ENCODE measurements at places on chromosomes 5 and 9.
A peak's percentile ranks its signal among the peaks of the same experiment; 100 is the strongest.

GRCh38 chr5:81579262-81579924, 171.5 kb downstream of the SSBP2 start:
- peak; percentile 79 for DNase-seq

DNA sequence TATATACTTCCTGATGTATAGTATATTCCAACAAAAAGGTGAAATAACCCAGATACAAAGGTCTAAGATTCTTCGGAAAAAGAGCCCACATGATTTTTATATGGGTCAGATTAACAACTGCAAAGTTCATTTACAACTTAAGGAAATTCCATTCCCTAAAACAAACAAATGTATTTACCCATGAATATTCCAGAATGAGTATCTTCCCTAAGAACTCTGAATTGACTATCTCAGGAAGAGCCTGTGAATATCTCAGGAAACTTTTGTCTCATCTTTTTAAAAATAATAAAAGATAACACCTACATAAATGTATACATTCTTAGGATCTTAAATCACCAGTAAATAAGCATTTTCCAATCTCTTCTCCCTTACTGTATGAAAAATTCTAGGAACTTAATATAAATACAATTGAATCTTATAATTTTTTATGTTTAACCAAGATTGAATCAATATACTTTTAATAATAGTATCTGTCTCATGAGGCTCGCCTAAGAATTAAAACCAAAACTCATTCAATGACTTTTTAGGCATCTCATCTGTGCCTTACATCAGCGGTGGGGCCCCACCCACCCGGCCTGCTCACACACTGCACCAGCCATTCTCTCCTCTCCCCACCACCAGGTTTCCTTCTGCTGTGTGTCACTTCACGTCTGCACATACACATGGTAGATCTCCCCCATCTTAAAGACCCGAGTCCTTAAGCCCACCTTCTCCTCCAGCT, 78.1 kb downstream of the RAPGEF1 start:
- peak; percentile 20 for DNase-seq

DNA sequence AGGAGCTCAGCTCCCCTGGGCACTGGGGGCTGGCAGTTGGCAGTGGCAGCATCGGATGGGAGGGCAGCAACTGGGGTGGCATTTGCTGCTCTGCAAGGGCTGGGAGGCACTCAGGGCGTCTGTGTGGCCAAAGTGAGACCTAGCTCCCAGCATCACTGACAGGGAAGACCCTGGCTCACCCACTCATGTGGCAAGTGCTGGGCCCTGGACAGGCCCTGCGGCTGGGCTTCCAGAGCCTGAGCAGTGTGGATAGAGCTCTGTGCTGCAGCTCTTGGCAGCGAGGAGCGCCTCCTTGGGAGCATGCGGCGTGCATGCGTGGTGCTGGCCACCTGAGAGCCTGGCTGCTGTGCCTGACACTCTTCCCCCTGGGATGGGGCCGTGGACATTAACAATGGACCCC, 10.2 kb downstream of the CEP72 start:
- DNase-seq = no peak

DNA sequence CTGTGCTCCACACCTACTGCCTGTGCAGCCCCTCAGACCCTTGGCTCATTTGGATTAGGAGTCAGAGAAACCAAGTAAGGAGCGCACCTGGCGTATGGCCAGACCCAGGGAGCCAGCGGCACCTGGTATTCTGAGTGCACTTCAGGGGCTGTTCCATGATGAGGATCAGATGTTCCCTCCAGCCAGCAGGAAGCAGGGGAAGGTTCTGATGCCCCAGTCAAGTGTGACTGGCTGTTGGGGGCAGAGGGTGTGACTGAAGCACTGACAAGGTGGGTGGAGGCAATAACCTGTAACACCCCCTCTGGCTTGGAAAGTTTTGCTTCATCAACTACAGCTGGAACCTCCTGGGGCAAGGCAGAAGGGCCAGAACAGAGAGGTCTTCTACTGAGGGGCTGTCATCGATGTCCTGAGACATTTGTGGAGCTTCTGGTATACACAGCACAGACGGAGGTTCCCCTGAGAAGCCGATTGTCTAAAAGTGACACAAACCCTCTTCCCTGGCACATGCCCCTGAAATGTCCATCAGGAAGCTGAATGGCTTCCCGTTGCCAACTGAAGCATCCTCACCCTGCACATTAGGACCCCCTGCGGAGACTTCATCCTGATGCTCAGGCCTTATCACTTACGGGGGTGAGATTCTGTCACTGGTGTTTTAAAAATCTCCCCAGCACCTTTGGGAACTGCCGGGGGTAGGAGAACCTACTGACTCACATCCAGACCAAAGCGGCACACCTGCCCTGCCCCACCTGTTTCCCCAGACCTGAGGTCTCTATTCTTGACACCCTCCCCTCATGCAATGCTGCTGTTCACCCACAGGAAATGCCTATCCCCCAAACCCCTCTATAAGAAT, 21.1 kb downstream of the TRAF1 start:
- no peak for DNase-seq

DNA sequence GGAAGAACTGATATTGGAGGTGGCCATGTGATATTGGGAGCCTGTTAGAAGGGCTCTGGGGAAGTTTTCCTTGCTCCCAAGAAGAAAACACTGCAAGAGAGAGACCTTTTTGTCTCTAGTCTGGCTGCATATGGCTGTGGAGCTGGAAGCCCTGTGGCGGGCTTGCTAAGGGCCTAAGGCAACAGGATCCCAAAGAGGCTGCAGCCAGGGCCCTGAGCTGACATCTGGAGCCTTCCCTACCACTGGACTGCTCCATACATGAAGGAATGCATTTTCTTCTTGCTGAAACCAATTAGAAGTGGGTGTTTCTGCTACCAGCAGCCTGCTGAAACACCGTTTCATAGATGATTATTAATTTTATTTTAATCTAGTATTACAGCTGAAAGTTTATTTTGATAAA, 42.2 kb downstream of the GNAQ start:
- no peak for DNase-seq

- peak; percentile 33 for DNase-seq
These were observed 61.4 kb upstream of the GLRX start for GRCh38 chr5:95884017-95884325.

- DNase-seq = peak; percentile 94
These were observed 298.1 kb upstream of the PANK3 start for GRCh38 chr5:168877132-168877892.

GRCh38 chr5:172561151-172561550, 79.9 kb upstream of the NEURL1B start:
- no peak for DNase-seq

- no peak for DNase-seq
These were observed 69.0 kb downstream of the DOCK2 start for GRCh38 chr5:169706071-169706470.

- no peak for DNase-seq
These were observed 21.8 kb upstream of the CEP72 start for GRCh38 chr5:590346-590745.

GRCh38 chr9:114518599-114519022, 13.3 kb upstream of the WHRN start:
- no peak for DNase-seq

DNA sequence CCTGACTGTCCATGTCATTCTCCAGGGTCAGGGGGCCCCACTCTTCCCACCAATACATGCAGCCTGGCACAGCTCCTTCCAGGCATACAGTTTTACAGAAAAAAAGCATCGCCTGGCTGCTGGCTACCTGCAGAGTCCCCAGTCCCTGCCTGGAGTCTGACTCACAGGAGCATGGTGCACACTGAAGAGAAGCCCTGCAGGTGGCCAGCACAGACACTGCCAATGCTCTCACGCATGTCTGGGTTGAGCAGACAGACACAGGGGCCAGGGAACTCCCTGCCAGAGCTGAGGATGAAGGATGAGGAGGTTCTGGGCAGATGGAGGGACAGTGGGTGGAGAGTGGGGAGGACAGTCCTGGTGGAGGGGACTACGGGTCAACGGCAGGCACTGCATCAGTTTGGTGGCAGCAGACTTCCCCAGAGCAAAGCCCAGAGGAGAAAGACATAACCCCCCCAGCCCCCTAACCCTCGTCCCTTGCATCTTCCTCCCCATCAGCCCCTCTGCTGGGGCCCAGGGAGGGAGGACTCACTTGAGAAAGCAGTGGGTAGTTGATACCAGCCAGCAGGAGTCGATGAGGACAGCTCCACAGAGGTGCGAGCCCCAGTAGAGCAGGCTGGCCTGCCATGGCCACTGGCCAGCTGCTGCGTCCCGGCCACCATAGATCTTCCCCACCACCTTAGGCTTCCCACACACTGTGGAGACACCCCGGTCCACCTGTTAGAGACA, 72.9 kb upstream of the SPTLC1 start:
- DNase-seq = no peak

GRCh38 chr9:73114958-73115357, 36.7 kb upstream of the ANXA1 start:
- DNase-seq = no peak

DNA sequence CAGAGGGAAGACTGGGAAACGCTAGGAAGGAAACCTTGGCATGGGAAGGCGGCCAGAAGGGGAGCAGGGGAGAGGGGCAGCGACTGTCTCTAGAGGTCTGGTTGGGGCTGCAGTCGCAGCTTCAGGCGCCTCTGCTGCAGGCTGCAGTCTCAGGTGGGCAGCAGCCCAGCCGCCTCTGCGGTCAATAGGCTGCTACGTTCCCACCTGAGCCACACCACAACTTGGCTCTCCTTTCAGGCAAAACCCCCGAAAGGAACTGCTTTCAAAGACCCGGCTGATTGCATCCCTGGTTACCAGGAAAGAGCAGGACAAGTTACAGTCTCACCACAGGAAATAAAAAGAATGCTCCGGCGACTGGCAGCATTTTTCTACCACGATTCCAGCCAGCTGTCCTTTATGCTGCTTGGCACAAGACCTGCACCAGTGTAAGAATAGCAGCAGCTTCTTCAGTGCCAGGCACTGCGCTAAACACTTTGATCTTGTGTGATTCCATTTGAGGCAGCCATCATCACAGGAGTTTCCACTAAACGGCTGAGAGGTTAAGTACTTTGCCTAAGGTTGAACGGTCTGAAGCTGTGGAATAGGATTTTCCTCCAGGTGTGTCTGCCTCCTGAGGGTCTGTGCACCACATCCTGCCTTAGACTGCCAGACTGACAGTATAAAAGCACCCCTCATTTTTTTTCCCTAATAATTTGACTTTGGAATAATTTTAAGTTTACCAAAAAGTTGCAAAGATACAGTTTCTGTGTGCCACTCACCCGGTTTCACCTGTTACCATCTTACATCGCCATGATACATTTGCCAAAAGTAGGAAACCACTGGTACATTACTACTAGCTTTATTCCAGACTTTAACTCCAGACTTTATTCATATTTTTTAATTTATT, 7.5 kb downstream of the RPS14 start:
- DNase-seq = peak; percentile 41

DNA sequence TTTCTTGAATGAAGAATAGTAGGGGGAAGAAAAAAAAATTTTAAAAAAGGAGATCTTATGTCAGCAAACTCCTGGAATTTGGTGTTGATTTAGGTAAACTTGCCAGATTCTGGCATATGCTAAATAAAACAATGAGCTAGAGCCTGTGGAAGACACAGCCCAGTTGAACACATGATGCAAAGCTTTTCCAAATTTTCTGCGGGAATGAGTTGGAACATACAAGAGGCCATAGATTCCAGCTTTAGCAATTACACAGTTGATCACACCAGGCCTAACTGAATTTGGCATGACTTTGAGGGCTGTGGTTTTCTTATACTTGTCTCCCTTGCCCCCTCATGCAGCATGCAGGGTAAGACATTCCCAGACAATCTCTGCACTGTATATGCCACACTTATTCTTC, 297.0 kb downstream of the SH3GL2 start:
- DNase-seq = no peak

DNA sequence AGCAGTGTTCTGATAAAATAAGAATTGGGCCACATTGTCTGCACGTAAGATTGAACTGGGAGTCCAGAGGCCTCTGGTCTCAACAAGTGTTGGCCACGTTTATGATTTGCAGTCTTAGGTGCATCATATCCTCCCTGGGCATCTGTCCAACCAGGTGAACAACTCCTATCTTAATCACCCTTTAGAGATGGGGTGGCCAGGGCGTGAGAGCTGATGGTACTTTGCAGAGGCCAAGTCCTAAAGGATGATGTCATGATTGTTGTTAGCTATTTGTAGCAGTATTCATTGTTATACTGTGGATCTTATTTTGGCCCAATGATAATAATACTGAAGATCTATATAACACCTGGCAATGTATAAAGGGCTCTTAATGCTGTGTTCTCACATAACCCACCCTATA, 73.2 kb upstream of the RARS1 start:
- DNase-seq = no peak

GRCh38 chr9:107491081-107492053, 1.8 kb upstream of the KLF4 start:
- no peak for DNase-seq

DNA sequence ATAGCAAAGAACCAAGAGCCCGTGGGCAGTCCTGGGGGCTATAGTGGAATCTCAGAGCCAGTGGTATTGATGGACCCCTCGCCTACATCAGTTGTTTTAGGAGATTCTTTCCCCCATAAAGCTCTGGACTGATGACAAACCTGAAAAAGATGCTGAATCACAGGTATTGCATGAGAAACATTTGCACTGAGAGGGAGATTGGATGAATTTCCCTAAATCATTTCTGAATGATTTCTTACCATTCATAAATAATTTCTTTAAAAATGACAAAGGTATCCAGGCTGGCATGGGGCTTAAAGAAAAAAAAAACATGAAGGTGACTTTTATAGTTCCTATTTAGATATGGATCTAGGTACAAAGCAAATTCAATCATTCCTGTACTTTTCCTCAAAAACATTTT, 54.0 kb upstream of the SLIT3 start:
- DNase-seq = no peak

GRCh38 chr5:141330299-141331080, at the start of gene PCDHGA1:
PCDHGA1 (plus strand) TSS chr5:141330514.
- DNase-seq = peak; percentile 27

GRCh38 chr9:86695910-86696424, 251.3 kb downstream of the GAS1 start:
- no peak for DNase-seq

- DNase-seq = no peak
These were observed 1104.8 kb upstream of the C9orf72 start for GRCh38 chr9:28678097-28678496.

- DNase-seq = no peak
These were observed 18.6 kb downstream of the LMAN2 start for GRCh38 chr5:177332896-177333260.

DNA sequence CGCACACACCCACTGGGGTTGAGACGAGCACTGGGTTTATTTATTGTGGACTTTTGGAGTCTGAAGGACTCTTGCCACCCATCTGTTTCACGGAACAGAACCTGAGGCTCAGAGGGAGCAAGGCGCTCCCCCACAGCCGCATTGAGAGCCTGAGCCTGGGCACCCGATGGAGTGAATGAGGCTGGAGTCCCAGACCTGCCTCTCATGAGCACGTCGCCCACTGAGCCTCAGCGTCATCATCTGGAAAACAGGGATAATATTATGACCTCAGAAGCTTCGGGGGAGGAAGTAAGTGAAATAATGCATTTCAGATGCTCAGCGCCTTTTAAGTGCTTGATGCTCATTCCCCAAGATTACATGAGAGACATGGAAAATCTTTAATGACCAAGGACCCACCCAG, 5.5 kb downstream of the NEK6 start:
- DNase-seq = no peak

GRCh38 chr9:14909961-14910805, at the start of gene FREM1:
FREM1 (minus strand) TSS chr9:14910428; CDS start chr9:14868977, 41,451 bp downstream.
- peak; percentile 68 for DNase-seq

GRCh38 chr9:95512709-95513095, 4.1 kb downstream of the PTCH1 start:
- peak; percentile 30 for DNase-seq

All from hematopoietic multipotent progenitor cell treated with erythropoietin and hydrocortisone succinate and interleukin-3 and kit ligand, for 6 days (in vitro differentiated cells).